Dorsolateral prefrontal cortex (tissue), 122 donors: ENCODE measurements at places on chromosomes 3 and 15.

DNA sequence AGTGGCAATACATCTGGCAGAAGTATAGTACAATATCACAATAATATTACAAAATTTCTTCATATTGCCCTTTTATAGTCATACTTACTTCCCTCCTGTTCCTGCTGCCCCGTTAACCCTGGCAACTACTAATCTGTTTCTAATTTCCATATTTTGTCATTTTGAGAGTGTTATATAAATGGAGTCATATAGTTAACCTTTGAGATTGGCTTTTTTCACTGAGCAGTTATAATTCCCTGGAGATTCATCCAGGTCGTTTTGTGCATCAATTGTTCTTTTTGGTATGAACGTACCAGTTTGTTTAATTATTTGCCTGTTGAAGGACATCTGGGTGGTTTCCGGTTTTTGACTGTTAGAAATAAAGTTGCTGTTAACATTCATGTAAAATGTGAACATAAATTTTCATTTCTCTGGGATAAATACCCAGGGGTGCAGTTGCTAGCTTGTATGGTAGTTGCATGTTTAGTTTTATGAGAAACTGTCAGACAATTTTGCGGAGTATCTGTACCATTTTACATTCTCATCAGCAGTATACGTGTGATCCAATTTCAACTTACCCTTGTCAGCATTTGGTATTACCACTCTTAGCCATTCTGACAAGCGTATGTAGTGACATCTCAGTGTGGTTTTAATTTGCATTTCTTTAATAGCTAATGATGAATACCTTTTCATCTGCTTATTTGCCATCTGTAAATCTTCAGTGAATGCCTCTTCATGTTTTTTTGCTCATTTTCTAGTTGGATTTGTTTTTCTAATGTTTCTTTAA, 32.2 kb upstream of the IL20RB start:
- DNase-seq, result no peak

GRCh38 chr3:120324190-120324589, 25.0 kb downstream of the LRRC58 start:
- no peak for DNase-seq

GRCh38 chr3:101814835-101815234, 34.5 kb upstream of the NFKBIZ start:
- no peak for DNase-seq

DNA sequence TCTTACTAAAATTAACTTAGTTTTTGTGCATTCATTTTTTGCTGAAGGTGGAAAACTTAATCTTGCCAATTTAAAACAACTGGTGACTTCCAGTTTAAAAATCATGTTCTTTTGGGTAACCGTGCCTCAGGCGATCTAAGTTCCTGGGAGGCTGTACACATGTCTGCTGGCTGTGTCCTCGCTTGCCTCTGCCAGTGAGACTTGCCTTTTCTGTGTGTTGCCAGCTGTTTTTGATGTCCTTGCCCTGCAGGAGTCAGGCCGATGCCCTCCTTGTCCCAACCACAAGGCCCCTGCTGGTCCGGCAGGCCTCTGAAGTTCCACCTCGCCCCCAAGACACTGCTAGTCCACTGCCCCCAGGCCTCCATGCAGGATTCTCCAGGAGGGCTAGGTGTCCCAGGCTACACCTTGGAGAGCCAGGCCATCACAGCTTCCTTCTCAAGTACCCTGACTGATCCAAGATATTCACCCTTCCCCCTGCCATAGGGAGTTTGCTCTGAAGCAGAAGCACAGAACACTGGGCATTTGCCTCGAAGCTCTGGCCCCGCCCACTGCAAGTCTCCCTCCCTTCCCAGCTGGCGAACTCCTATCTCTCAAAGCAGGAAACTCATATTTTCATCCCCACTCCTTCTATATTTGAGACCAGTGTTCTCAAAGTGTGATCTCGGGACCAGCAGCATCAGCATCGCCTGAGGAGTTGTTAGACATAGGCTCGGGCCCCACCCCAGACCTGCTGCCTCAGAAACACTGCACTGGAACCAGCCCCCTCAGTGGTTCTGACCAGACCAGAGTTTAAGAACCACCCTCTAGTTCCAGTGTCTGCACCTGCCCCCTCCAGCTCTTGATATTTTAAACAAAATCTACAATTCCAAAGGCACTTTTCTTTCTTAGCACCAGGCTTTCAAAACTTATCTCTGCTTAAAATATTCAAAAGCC, 185.8 kb upstream of the UBE2E1 start:
- DNase-seq, result no peak

DNA sequence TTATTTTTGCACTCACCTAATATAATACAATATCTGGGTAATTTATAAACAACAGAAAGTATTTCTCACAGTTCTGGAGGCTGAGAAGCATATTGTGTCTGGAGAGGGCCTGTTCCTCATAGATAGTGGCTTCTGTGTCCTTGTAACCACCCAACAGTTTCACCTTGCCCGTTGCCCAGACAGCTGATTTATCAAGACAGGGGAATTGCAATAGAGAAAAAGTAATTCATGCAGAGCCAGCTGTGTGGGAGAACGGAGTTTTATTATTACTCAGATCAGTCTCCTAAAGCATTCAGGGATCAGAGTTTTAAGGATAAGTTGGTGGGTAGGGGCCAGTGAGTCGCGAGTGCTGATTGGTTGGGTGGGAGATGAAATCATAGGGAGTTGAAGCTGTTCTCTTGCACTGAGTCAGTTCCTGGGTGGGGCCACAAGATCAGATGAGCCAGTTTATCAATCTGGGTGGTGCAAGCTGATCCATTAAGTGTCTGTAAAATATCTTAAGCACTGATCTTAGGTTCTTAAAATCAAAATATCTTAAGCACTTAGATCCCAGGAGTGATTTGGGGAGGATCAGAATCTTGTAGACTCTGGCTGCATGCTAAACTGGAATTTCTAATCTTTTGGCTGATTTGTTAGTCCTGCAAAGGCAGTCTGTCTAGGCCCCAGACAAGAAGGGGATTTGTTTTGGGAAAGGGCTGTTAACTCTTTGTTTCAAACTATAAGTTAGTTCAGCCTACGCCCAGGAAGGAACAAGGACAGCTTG, 33.9 kb upstream of the C15orf39 start:
- no peak for DNase-seq

- no peak for DNase-seq
Observed at GRCh38 chr3:156587760-156588069, 32.8 kb upstream of the SSR3 start.

GRCh38 chr3:133096900-133097613, 58.9 kb downstream of the TMEM108 start:
- DNase-seq, result no peak
